ENCODE measurements at places on chromosomes 5 and 9. TPM values are rescaled to one million over a fixed set of nuclear protein-coding genes. Genes with fewer than 3 reads are reported as not detected.

DNA sequence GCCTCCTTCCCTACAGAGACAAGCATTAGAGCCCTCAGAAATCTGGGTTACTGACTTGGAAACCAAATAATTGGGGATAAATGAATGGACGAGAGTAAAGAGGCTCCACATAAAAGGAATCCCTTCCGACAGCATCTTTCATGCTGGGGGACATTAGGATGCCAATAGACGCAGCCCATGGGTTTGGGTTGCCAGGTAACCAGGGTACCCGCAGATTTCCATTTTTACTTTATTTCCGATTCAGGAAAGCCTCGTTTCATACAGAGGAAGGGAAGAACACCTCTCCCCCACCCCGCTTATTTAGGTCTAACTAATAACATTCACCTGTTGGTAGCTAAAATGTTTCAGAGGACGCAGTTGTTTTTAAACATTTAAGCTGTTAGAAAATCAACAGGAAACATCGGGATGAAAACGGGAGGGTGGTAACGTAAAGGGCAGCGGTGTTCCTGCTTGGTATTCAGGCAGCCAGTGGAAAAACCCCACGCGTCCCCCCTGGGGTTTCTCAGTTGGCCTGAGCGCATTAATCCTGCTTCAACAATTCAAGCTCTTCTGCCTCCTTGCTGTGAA lies 179.5 kb downstream of the YTHDC2 start:
- no peak for DNase-seq

DNA sequence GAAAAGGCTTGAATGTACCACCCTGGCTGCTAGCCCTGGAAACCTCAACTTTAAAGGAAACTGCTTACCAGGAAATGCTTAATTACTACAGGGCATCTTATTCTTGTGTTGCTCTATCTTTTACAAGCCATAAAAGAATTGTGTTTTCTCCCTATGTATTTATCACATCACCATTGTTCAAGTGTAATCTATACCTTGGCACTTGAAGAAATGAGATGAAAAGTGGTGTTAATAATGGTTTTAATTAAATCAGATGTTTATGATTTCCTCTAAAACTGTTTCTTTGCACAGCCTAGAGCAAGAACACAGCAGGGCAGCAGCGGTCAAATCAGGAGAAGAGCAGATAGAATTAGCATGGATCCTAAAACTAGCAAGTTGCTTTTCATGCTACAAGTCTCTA lies 131.8 kb upstream of the RGMB start:
- DNase-seq: no peak

DNA sequence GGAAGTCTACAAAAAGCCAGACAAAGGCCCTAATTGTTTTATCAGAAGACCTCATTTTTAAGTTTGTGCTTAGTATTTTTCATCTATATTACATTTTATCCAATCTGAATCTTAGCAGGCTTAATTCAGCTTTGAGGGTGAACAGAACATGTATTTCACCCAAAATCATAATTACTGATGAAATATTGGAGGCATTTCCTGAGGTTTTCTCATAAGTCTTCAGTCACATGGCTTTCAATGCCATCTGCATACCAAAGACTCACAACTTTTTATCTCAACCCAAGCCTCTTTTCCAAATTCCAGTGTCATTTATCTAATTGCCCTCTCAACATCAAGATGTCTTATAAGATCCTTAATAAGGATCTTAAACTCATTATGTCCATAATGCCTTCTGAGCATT lies 150.8 kb downstream of the TTC39B start:
- DNase-seq: no peak

GRCh38 chr5:41962491-41962890 lies 37.4 kb downstream of the FBXO4 start:
- no peak for DNase-seq

DNA sequence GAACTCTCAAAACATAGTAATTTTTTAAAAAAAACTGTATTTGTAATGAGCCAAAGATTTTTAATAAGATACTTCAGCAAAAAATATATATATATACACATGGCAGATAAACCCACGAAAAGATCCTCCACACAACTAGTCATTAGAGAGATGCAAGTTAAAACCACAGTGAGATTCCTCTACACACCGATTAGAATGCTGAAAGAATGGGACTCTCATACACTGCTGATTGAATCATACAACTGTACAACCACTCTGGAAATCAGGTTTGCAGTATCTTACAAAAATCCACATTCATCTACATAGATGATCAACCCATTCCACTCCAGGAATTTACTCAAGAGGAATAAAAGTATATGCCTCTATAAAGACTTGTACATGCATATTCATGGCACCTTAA lies 43.7 kb downstream of the RASEF start:
- DNase-seq: no peak

DNA sequence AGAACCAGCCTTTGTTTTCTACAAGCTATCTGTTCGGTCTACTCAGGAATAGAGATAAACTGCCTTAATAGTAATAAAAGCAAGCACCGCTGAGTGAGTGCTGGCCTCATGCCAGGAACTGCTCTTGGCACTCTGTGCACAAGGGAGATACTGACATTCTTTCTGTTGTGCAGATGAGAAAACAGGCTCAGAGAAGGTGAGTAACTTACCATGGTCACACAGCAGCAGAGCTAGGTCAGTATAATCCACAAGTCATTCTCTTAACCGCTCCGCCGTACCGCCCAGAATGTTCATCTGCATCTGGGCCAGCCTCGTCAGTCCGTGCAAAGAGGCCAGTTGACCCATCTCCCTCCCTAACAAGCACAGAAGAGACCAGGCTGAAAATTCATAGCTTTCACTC lies 27.4 kb downstream of the QRFP start:
- DNase-seq: no peak

- no peak for DNase-seq
These were observed at the start of gene CCNI2 for GRCh38 chr5:132746954-132747615. Gene CCNI2, plus strand, starts transcription at chr5:132747426. Its CDS starts 70 bp downstream, at chr5:132747496.

DNA sequence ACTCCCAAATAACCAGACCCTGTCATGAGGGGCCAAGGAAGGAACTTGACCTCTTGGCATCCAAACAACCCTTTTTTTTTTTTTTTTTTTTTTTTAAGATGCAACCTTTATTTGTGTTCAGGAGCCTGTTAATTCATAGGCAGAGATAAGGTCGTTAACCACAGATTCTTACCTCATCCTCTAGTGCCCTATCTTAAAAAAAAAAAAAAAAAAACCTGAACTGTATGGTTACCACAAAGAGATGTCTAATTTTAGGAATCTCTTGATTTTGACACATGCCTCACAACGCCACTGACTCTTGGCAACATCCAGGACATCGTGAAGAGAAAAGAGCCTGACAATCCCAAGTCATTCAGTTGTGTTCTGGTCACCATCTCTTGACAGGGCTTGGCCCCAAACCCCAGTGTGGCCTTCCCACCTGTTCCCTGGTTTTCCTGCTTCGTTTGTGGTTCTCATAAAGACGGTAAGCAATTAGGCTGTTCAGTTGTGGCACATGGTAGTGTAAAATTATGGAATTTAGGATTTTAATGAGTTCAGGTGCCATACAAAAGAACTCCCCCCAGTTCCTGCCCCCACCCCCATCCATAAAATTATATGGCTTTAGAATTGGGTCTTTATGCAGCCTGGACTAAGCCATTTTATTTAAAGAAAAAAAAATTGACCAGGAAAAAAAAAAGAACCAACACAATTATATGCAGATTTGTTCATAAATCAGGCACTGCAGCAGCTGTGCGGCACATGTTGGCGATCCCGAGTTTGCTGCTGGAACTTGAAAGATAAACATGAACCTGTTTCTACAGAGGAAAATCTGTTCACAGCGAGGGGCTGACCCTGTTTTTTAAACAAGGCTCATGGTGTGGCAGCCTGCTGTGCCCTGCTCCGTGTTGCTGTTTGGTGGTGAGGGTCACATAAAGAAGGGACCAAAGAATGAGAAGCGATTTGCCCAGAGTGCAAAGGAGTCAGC lies 267.8 kb upstream of the CLINT1 start:
- no peak for DNase-seq

DNA sequence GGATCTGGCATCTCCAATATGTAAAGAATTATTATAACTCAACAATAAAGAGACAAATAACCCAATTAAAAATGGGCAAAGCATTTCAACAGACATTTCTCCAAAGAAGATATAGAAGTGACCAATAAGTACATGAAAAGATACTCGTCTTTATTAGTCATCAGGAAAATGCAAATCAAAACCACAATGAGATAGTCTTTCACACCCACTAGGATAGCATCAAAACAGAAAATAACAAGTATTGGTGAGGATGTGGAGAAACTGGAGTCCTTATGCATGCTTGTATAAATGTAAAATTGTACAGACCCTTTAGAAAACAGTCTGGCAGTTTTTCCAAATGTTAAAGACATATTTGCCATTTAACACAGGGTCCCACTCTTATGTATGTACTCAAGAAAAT lies 39.1 kb upstream of the ITGA1 start:
- no peak for DNase-seq

- DNase-seq: no peak
These were observed 120.0 kb upstream of the CACNA1B start for GRCh38 chr9:137757613-137758029.

IL7R gene
- total RNA-seq: 0.82 TPM

DNA sequence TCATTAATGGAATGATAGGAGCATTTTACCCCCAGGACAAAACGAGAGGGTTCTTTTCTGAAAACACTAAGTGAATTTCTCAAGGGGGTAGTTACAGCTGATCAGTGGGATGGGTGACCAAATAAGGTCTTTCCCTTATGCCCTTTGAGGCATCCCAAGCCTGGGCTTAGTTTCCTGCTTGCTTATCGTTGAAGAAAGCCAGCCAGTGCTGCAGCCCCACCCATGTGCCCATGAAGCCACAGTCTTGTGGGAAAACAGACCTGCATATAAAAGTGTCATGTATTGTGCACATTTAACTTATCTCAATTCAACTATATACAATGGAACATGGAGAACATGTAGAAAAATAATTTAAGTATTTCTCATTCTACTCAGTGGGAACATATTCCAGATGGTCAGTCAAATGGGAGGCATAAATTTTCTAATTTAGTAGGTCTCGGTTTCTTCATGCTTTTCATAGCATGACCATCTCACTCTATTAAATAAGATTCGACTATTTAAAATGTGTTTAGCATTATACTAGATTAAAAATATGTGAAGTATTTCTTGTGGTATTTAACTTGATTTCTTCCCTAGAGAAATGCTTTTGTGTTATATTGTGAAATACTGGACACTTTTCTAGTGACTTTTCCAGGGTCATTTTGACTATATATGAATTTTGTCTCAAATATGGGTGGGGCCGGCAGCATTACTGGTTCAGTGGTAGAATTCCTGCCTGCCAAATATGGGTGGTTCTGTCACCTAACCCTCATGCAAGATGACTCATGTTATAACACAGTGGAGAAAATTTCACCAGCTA lies 189.7 kb upstream of the SGCD start:
- no peak for DNase-seq

DNA sequence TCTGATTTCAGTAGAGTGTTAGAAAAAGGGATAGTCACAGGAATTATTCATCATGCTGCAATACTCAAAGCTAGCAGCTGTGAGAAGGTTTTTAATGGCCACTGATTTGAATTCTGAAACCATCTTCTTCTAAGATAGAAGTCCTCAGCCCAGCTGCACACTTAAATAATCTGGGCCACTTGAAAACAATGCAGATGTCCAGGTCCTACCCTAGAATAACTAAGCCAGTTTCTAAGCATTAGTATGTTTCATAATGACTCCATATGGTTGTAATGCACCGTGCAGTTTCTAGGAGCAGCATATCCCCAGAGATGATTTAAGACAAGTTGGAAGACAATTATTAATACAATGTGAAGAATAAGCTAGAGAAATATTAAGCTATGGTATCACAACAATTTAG lies 159.9 kb upstream of the FBXL17 start:
- DNase-seq: no peak
